ENCODE measurements at places on chromosomes 2 and 18. TPM values are rescaled to one million over a fixed set of nuclear protein-coding genes. Genes with fewer than 3 reads are reported as not detected.

Gene HTRA2
- 43.8 TPM for total RNA-seq

Gene GRHL1
- total RNA-seq = 7.2 TPM

Gene CYTIP
- 11.4 TPM for total RNA-seq

Gene LCT
- not detected for total RNA-seq
